ENCODE measurements at places on chromosomes 5 and 9. TPM values are rescaled to one million over a fixed set of nuclear protein-coding genes. Genes with fewer than 3 reads are reported as not detected.

- no peak for DNase-seq
Measured at GRCh38 chr5:10702040-10702629, 58.9 kb downstream of the DAP start.

DNA sequence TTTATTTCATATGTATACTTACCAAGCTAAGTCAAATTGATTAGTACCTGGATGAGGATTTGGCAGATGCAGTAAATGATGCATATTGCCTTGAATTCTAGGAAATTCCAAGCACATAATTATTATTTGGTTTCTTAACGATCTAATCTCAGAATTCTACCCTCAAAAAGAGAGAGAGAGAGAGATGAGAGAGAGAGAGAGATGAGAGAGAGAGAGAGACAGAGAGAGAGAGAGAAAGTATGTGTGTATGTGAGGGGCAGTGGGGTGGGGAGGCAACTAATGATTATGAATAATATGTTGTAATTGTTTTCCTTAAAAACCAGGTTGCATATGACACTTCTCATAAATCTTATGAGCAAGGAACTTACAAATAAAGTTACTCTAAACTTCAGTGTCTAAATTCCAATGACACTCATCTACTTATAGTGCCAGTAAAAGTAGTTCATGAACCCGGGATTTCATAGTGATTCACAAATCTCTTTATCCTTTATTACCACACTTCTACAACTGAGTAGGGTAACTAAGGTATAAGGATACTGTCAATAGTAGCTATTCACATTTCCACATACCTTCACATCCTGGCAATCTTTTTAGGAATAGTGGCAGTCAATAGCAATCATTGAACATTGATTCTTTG, 60.5 kb upstream of the EDIL3 start:
- DNase-seq, result no peak

- no peak for DNase-seq
Measured at GRCh38 chr9:98210435-98210834, 18.0 kb upstream of the CORO2A start.

DNA sequence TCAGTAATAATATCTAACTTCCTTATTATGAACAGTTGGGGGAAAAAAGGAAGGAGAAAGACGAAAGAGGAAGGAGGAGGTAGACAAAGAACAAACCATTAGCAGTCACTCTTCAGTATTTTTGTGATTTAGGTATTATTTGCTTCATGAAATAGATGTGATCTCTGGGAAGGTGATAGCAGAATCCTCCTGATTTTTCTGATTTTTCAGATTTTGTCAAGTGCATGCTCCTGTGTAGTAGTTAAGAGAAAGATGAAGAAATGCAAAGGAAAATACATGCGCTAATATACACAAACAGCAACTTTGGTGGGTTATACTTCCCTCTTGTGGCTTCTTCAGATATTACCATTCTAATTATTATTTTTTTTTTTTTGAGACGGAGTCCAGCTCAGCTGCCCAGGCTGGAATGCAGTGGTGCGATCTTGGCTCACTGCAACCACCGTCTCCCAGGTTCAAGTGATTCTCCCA, 31.6 kb downstream of the LMNB1 start:
- no peak for DNase-seq

Gene OSMR
- total RNA-seq, result 19.1 TPM

DNA sequence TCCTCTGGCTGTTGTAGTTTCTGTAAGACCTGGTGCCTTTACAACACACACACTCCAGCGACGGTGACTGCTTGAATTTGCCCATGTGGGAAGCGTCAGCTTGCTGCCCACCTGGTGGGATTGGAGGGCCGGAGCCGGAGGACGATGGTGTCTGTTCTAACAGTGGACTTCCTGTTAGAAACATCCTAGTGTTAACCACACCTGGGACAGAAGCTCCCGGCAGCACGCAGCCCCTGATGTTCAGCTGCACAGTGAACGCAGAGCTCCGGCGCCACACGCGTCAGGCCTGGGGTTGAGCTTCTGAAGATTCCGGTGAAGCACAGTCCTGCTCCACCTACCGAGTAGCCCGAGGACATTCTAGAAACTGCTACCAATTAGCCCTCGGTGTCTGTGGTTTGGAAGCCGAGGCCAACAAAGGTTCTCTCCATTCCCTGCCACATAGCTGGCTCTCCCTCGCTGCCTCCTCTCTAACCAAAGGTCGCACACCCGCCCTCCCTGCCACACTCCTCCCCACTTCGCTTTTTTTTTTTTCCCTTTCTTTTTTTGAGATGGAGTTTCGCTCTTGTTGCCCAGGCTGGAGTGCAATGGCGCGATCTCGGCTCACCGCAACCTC, 14.4 kb downstream of the PMPCA start:
- no peak for DNase-seq

Gene OTULINL
- total RNA-seq, result 7.5 TPM

Gene JADE2
- 9.0 TPM for total RNA-seq

- no peak for DNase-seq
Measured at GRCh38 chr9:134765785-134766184, 114.8 kb upstream of the FCN2 start.

- no peak for DNase-seq
Measured at GRCh38 chr5:44952376-44952775, 143.6 kb downstream of the MRPS30 start.
